Stimulated activated CD8-positive, alpha-beta memory T cell treated with anti-CD3 and anti-CD28 coated beads, Interleukin-7, amount 100 ng/mL, for 1 hour (primary cell): ENCODE measurements at places on chromosomes 4 and X.

GRCh38 chr4:126851391-126851790 is 781.4 kb upstream of the INTU start:
- no peak for DNase-seq

- DNase-seq = no peak
Observed at GRCh38 chrX:119477812-119478232, 9.6 kb downstream of the SLC25A5 start.

GRCh38 chrX:23396263-23396662 is 61.6 kb downstream of the PTCHD1 start:
- no peak for DNase-seq

DNA sequence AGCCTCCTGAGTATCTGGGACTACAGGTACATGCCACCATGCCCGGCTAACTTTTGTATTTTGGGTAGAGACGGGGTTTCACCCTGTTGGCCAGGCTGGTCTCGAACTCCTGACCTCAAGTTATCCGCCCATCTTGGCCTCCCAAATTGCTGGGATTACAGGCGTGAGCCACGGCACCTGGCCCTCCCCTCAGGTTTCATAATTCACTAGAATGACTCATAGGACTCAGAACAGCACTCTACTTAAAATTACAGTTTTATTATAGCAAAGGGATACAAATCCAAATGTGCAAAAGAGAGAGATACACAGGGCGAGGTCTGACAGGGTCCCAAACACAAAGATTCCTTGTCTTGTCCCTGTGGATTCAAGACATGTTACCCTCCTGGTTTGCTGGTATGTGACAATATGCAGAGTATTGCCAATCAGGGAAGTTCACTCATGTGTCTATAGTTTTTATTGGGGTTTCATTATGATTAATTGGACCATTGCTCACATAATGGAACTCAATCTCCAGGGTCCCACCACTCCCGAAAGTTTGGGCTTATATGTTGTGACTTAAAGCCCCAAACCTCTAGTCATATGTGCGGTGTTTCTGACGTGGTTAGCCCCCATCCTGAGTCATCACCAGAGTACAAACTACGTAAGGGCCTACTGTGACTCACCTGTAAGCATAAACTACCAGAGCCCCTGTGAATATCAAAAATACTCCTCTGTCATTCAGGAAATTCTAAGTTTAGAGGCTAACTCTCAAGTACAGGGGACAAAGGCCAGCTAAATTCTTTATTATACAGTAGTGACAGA is 5.2 kb downstream of the YIPF6 start:
- DNase-seq = no peak

DNA sequence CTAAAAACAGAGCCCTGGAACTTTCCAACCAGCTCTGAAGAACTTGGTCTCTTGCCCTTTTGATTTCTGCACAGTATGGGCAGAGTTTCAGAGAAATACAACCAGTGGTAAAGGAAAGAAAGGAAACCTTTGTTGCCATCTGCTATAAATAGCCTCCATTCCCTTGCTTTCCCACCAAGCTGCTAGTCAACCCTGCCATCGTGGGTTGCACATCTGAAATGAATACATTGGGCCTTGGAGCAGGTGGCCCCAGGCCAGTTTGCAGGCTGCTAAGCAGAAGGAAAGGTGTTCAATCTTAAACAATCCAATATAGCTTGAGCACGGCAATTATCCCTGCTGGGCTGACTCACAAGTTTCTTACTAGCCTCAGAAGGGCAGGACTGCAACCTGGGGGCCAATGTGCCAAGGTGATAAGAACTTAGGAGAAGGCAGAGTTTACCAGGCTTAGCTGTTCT is 142.5 kb downstream of the PPARGC1A start:
- DNase-seq = no peak

GRCh38 chr4:98527534-98528269 is 130.7 kb downstream of the TSPAN5 start:
- DNase-seq = no peak

- no peak for DNase-seq
Observed at GRCh38 chr4:108849611-108850168, 86.8 kb upstream of the ETNPPL start.
